ENCODE measurements at places on chromosomes 13 and 19. TPM values are rescaled to one million over a fixed set of nuclear protein-coding genes. Genes with fewer than 3 reads are reported as not detected.

Gene SAE1
- total RNA-seq, result 57.4 TPM

Gene POLR1D
- 153 TPM for total RNA-seq

DNA sequence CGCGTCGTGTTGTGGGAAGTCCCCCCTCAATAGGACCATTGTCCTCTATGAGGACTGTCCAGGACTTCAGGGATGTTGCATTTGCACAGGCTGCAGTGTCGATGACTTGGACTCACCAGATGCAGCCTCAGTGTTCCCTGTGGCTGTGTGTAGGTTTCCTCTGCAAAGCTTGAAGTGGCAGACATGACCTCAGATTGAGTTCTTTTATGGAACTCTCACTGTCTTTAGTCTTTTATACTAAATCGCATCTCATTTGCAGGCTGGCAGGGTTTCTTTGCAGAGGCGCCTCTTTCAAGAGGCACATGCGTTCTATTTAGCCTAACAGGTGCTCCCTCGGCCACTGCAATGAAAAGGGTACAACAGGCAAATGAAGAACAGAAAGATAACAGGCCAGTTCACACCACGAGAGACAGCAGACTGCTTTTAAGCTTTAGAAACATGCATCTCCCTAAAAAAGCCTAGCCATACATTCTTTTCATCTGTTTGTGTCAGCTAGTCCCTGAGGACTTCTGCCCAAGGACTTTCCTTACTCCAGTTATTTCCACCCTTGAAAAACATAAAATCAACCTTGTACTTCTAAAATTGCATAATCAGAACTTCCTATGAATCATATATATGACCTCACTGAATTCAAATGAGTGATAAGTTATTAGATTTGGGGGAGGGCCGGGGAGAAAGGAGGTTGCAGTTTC is 118.4 kb downstream of the RAB20 start:
- DNase-seq, result no peak

DNA sequence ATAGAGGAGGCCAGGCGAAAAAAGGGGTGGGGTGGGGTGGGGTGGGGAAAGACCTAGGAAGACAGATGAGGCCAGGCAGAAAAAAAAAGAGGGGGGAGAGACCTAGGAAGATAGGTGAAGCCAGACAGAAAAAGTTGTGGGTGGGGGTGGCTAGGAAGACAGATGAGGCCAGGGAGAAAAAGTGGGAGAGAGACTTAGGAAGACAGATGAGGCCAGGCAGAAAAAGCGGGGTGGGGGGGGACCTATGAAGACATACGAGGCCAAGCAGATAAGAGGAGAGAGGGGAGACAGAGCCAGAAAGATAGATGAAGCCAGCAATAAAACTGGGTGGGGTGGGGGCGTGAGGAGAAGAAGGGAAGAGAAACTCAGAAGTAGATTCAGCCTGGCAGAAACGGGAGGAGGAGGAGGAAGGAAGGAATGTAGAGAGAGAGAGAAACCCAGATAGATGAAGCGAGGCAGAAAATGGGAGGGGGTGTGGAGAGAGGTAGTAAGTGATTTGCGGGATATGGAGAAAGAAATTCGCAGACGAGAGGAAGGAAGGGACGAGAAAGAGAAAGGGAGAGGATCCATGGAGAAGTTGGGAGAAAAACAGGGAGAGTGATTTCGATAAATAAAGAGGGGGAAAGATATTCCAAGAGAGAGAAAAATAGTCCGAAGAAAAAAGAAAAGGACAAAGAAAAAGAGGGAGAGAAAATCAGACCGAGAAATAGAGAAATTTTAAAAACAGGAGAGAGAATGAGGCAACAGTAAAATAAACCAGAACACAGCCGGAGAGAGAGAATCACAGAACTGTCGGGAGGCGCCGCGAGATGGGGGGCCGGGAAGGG is 12.2 kb upstream of the CACNG6 start:
- DNase-seq, result no peak

GRCh38 chr19:14381689-14382474 is 638 bp downstream of the ADGRE5 start:
- peak; percentile 33 for DNase-seq

DNA sequence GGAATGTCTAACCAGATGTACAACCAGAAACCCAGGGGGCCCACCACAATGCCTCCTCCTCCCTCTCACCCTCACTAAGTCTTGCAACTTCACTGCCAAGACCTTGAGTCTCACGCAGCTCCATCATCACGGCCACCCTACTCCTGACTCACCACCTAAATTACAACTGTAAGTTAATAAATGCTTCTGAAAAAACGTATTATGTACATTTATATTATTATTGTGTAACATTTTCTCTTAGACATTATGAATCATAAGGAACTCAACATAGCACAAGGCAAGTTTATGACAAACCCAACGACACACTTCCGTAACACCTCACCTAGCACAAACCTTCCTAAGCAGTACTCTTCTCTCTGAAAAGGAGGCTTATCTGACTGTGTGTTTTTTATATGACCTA is 20.7 kb downstream of the MIPEP start:
- DNase-seq, result no peak

DNA sequence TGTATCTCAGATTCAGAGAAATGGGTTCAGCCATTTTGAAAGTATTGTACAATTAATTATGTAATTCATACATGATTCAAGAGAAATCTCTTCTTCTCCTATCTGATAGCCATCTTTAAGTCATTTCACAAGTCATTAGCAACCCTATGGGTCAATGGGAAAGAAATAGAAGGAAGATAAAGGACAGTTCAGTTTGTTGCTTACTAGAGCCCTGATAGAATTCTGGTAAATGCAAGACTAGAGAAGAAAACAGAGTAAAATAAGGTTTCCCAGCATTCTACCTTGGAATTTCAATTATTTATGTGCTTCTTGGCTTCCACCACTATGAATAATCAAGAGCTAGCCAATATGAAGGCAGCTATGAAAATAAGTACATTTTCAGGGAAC is 117.7 kb downstream of the LHFPL6 start:
- DNase-seq, result no peak

- DNase-seq, result no peak
These were observed 5.7 kb upstream of the SYCE2 start for GRCh38 chr19:12924621-12925310.

DNA sequence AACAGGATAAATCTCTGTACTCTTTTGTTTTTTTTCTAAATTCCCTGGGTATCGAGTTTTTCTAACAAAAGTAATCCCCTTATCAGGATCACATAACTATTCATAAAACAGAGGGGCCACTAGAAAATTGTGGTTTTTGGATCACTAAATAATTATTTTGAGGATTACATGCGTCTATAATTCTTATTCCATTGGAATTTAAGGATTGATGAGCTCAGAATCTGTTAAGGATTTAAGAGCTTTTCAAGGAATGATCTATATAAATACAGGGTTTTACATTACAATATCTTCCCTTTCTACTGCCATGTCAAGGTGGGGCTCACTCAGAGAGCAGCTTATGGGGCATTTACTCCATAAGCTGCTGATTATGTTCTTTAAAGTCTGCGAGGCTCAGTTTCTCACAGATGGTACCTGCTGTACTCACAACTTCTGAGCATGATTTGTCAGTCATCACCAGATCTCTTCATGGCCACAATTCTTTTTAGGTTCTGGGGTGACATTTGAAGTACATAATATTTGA is 449.8 kb downstream of the PCDH17 start:
- DNase-seq, result no peak

DNA sequence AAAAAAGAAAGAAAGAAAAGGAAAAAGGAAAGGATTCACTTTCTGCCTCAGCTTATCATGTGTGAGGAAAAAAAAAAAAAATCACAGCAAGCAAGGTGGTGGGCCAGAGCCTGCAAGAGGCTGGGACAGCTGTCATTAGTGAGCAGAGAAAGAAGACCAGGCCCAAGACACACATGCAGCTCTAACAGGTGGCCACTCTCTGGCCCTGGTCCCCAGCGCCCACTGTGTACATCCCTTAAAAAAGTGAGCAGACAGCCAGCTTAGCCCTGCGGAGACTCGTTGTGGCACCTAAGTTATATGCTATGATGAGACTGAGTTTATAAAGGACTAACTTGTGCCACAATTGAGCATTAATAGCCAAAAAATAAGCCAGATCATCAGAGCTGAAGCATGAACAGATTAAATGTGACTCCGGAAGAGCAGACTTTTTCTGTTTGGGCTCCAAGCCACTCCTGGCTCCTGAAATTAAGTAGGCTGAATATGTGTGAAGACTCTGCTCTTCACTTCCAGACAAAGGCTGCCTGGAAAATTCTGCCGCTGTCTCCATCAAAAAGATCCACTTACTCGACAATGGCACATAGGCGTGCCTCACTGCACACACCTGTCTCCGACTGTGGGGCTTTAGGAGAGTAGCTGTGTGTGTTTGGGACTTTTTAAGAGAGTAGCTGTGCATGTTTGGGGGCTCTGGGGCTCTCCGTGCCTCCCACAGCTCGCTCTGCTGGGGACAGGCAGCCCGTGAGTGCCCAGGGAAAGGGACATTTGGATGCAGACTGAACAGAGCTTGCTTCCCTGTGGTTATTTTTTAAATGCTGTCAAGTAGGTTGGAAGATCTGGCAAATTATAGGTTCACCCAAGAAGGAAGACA is 55.0 kb downstream of the LATS2 start:
- DNase-seq, result no peak
